ENCODE measurements at places on chromosomes 3 and 15. TPM values are rescaled to one million over a fixed set of nuclear protein-coding genes. Genes with fewer than 3 reads are reported as not detected.

Gene GOLGA6L7
- not detected for total RNA-seq

Gene PARP15
- 1.8 TPM for total RNA-seq

Gene MEGF11
- not detected for total RNA-seq

Gene GOLGA8T
- total RNA-seq, result not detected

Gene FBXW12
- total RNA-seq, result not detected

Gene TRH
- 0.13 TPM for total RNA-seq

Gene RTP3
- not detected for total RNA-seq

Gene XCR1
- total RNA-seq, result not detected

Gene ROPN1B
- total RNA-seq, result 0.39 TPM

Gene CLSTN2
- total RNA-seq, result 11.3 TPM

Gene ALDH1L1
- under 0.01 TPM for total RNA-seq

Gene RBP2
- not detected for total RNA-seq
